GM23338 (cell line): ENCODE measurements at places on chromosomes 3 and 15.
A peak's percentile ranks its signal among the peaks of the same experiment; 100 is the strongest.

GRCh38 chr15:89496155-89497098, at the start of gene RHCG:
Gene RHCG, minus strand, starts transcription at chr15:89496583. Its CDS starts 39 bp downstream, at chr15:89496544.
- peak; percentile 96 for DNase-seq

- DNase-seq = no peak
Measured at GRCh38 chr15:99416191-99417188, 149.3 kb upstream of the MEF2A start.

DNA sequence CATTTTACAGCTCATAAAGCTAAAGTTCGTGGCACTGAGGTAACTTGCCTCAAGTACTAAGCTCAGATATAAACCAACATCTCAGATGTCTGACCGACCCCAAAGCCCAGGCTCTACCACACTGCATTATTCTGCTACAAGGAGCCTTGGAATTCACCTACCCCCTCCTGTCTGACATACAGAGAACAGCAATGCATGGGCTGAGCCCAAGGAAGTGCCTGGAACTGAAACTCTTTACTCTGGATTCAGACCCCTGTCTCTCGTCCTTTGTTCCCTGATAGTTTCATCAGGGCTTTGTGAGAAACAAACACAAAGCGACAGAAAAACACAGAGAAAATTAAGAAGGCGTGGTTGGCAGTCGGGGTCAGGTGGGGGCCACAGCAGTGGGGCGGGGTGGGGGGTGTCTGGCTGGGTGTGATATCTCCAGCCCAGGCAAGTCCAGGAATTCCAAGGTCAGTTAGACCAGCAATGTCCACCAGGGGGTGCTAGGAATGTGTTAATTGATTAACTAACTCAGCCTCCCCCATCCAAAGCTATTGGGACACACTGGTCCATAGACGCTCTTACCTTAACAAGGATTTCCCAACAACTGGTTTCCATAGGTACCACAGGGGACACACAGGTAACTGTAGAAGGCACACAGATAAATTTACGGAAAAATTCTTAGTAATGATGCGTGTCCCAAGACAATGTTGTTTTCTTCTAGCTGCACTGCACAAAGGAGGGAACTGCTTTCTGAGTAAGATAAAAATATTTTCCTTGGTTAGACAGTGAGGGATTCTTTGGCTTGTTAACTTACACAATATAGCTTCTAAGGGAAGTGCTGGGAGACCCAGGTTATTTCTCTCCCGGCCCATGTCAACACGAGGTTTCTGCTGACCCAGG, 18.8 kb upstream of the SSUH2 start:
- peak; percentile 98 for DNase-seq

DNA sequence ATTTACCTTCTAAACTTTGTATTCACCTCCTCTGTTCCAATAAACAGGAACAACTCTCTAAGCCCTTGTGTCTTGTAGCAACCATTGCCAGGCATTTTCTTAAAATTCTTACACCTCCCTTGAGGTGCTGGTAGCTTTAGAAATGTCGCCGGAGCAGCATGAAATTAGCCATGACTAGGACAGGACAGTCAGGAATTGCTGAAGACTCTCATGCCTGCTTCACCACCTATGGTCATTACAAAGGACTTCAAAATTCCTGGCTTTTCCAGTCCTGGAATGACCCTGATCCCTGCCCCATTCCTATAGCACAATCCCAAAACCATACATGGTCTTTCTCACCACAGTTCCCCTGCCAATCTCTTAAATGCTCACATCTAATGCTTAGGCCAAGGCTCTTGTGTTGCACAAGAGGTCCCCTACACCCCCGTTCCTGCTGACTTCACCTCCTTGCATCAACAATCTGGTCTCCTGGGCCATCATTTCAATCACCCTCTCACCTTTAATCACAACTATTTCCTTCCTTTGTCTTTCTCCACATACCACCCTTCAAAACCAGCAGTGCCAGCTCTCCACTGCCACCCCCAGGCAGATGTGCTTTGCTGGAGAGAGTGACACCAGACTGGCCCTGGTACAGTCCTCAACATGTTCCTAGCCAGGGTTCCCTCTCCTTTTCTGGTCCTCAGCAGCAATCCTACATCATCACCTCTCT, 113.2 kb upstream of the TJP1 start:
- DNase-seq = peak; percentile 53

DNA sequence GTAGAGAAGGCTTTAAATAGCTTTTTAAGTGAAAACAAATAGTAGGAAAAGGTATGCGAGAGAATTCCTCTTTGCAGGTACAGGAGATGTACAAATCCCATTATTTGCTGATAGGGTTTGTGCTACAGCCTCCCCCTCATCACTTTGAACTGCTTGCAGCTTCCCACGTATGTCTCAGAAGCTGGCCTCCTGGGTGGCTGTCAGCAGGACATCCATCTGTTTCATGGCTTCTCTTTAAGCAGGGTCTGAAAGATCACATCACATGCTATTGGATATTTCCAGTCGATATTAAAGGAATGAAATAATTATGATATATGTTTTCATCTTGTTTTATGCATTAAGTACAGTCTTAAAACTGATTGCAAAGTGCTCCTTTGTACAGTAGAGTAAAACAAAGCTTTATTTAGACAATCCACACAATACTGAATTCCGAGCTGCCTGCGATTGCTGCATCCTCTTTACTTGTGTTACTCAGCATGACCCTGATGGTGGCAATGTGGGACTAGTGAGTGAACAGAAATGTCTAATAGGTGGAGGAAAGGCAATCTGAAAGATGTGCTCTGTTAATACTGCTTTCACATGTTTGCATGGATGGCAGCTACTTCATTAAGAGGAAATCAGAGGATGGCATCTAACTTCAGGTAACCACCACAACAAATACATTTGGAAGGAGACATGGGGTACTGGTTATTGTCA, 930.6 kb upstream of the SEMA6D start:
- DNase-seq = peak; percentile 6

DNA sequence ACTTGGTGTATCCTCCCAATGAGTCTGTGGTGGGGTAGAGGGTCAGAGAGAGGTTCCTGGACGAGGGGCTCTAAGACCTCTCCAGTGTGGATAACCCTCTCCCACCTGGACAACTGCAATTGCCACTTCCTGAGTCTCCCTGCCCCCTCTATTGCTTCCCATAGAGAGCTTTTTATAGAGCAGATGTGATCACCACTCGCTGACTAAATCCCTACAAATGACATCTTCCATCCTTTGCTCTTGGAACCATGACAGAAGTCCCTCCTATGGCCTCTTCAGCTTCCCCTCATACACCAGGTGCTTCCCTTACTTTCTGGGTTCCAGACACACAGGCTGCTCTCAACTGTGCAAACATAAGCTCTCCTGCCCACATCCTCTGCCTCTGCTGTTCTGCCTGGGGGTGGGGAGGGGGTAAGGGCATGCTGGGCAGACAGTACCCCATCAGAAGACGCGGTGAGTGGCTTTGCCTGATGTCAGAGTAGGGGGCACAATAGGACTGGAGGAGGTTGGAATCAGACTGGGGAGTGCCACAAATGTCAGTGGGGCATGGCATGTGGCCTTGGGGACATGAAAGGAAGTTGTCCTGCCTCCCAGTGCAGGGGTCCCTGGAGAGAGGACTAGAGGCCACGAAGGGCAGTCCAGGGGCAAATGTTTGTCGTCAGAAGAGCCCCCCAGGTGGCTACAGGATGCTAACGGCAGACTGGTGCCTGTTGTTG, 15.2 kb downstream of the ITIH3 start:
- DNase-seq = no peak

DNA sequence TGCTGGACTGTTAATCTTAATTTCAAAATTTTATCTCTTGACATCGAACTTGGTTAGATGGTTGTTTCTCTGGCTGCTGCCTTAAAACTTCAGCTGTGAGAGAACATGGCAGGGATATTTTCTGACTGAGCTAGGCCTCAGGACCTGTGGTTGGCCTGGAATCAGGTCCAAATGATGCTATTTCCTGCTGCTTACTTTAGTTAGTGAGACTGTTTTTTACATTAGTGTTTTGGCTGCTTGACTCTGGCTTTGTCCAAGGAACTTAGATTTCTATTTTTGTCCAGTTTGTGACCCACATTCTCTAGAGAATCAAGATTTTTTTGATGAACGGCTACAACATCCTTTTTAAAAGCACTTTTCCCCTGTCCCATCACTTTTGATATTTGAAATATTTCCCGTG, 497.9 kb upstream of the SGO1 start:
- DNase-seq = no peak

- DNase-seq = peak; percentile 48
Measured at GRCh38 chr3:109050591-109051167, 67.3 kb downstream of the MORC1 start.

- no peak for DNase-seq
Measured at GRCh38 chr3:15875016-15875689, 77.4 kb upstream of the ANKRD28 start.

GRCh38 chr3:14280326-14280725, 101.7 kb downstream of the LSM3 start:
- no peak for DNase-seq

DNA sequence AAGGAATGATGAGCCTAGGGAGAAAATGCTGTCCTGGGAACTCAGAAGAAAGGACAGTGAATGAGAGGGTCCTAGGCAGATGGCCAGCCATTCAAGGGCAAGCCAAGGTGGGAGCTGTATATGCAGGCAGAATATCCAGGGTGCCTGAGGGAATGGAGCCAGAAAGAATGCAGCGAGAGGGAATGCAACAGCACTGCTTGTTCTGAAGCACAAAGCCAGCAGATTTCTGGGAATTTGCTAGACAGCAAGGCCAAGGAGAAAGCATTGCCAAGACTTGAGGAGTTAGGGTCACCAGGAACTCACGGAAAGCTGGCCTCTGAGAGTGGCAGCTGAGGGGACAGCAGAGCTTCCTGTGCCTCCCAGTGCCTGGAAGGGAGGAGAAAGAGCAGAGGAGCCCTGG, 200.6 kb downstream of the MYRIP start:
- no peak for DNase-seq

- peak; percentile 16 for DNase-seq
Measured at GRCh38 chr3:67704322-67704721, 49.9 kb upstream of the SUCLG2 start.

- no peak for DNase-seq
Measured at GRCh38 chr15:29805043-29805707, 17.1 kb downstream of the TJP1 start.

DNA sequence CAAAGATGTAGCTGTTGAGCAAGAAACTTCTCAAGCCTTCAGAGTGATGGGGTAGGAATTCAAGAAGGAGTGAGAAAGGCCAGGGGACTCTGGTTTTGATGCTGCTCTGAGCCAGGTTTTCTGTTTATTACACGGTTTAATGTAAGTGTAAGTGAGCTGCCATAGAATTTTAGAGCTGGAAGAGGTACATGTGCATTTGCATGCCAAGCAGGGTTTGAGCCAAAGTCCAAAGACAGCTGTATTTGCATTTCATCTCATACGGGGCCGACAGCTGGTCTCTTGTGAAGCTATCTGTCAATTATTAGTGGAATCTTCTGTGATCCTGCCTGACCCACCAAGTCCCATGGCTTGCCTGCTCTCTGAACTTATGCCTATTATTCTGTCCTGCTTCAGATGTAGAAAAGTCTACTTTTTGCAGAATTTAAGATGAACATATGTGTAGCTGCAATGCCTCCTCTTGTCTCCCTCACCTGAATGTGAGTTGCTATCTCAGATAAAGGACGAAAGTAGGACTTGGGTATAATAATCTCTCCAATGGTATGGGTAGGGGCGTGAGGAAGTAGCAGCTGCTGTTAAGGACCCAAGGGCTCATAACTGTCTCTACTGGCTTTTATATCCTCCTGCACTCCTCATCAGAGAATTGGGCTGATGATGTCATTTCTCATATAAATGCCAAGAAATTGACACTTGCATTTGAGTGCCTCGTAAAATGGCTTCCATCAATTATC, 160.0 kb downstream of the SQOR start:
- DNase-seq = no peak

DNA sequence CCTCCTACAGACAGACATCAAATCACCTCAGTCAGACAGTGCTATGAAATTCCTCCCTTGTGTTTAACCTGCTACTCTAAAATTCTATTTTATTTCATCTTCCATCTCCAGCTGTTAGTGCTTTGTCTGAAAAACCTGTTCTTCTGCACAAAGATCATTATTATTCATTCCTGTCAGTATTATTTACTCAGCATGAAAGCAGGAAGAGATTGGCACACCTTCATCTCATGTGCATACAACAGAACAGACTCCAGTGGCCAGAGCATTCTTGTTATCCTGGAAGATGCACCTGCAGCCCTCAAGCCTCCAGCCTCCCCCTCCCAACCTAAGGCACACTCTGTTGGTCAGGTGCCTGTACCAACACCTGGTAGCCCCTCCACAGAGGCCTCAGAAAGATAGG, 1.8 kb upstream of the ROPN1B start:
- DNase-seq = no peak

- peak; percentile 48 for DNase-seq
Measured at GRCh38 chr3:188832961-188833721, 338.6 kb upstream of the TPRG1 start.

DNA sequence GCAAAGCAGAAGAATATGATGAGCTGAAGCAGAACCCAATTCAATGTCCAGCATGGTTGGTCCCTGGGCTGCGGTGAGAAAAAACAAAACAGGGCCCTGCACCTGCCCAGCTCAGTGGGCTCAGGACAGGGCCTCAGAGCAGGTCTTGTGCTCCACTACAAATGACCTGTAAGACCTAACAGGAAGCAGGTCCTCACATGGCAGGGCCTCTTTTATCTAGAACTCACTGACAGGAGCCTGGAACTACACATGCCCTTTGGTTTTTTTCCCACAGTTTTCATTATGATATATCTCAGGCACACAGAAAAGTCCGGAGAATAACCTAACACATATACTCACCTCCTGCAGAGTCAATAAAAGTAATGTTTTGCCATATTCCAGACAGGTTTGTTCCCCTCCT, 38.4 kb downstream of the CCDC12 start:
- DNase-seq = no peak

- no peak for DNase-seq
Measured at GRCh38 chr15:66232267-66232625, 21.3 kb downstream of the MEGF11 start.

GRCh38 chr3:178966299-178967176, 105.1 kb downstream of the ZMAT3 start:
- peak; percentile 37 for DNase-seq

DNA sequence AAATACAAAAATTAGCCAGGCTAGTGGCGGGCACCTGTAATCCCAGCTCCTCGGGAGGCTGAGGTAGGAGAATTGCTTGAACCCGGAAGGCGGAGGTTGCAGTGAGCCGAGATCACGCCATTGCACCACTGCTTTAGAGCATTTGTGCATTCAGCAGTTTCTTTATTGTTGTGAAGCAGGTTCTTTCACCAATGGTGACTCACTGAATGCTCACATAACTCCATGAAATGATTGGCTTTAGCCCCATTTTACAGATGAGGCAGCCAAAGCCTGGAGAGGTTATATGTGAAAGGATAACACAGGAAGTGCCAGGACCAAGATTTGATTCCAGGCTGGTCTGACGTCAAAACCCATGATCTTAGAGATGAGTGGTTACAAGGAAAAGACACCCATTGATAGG, 195.2 kb downstream of the SLCO3A1 start:
- DNase-seq = no peak

GRCh38 chr3:14338242-14338641, 64.2 kb upstream of the SLC6A6 start:
- no peak for DNase-seq

GRCh38 chr3:99330924-99331532, 307.4 kb upstream of the COL8A1 start:
- no peak for DNase-seq

- no peak for DNase-seq
Measured at GRCh38 chr15:53116169-53116568, 326.0 kb upstream of the ONECUT1 start.

GRCh38 chr3:136166507-136166906, 29.6 kb downstream of the MSL2 start:
- DNase-seq = no peak
